ENCODE measurements at places on chromosomes 12 and 14. TPM values are rescaled to one million over a fixed set of nuclear protein-coding genes. Genes with fewer than 3 reads are reported as not detected.

KRT73 gene
- not detected for total RNA-seq

TMTC2 gene
- 0.55 TPM for total RNA-seq

C14orf93 gene
- 11.4 TPM for total RNA-seq

OR10G3 gene
- total RNA-seq, result not detected

TAS2R19 gene
- 0.88 TPM for total RNA-seq

CRACR2A gene
- total RNA-seq, result 0.20 TPM

CACNA2D4 gene
- total RNA-seq, result 7.2 TPM

SLC6A13 gene
- total RNA-seq, result 0.52 TPM

ZBTB42 gene
- 3.2 TPM for total RNA-seq

NPC2 gene
- 108 TPM for total RNA-seq

RNFT2 gene
- 7.1 TPM for total RNA-seq

NPFF gene
- total RNA-seq, result 0.51 TPM

CLEC2B gene
- total RNA-seq, result not detected

DNA sequence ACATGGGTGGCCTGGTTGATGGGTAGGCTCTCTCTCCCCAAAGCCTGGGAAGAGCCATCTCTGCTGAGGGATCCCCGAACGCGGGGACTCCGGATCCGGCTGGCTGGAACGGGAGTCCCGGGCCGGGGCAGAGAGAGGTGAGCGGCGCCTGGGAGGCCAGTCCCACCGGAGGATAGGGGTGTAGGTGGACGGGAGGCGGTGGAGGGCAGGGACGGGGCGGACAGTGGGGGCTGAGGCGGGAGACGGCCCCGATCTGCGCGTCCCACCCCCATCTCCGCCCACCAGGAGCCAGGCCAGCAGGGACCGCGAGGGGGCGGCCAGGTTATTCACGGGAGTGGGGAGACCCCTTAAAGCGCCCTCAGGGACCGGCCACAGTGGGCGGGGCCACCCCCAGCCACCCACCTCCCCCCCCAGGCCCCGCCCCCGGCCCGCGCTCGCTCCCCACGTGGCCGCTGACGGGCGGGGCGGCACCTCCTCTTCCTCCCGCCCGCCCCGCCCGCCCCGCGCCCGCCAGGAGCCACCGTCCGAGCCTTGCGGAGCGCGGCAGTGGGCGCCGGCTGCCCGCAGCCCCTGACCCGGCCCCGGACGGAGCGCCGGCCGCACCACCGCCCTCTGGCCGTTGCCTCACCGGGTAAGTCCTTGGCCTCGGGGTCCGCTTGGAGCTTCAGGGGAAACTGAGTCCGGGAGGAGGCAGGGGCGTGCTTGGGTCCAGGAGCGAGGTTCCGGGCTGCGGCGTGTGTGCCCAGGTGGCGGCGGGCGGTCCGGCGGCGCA lies at the start of gene INF2:
INF2 (plus strand) TSS at position 510 of the 772 bp plus-strand sequence. CDS start 11,748 bp downstream, outside the sequence.
- peak; percentile 62 for DNase-seq

- peak; percentile 67 for DNase-seq
These were observed 2.6 kb downstream of the SIX4 start for GRCh38 chr14:60721326-60722106.

- no peak for DNase-seq
These were observed 412.5 kb downstream of the ZFP36L1 start for GRCh38 chr14:68380329-68380741.

DNA sequence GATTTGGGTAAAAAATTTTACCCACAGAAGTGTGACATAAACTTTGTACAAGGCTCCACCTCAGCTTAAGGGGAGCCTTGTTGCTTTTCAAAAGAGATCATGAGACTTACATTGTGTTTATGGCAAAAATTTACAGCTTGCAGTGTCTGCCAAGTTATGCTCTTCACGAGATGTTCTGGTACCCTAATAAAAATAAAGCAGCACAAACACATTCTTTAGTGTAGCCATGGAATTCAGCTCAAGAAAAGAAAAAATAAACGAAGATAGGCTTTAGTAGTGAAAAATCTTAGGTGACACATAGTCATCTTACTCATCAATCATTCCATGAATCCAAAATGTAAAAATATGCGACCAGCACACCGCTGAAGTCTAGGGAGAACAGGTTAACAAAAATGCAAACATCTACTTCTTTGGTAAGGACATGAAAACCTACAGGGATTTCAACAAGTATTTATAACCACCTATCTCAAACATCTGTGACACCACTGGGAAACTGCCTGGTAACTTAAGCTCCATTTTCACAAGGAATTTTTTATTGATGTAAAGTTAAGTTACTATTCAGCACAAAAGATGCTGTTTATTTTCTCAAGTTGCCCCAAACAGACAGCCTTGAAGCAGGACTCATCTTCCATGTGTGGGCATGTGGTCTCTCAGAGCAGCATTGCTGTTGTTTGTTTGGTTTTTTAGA lies 32.9 kb downstream of the DMAC2L start:
- DNase-seq, result no peak

- no peak for DNase-seq
These were observed 84.0 kb downstream of the BEGAIN start for GRCh38 chr14:100503251-100503650.

- DNase-seq, result no peak
These were observed 104.1 kb downstream of the ATXN7L3B start for GRCh38 chr12:74641694-74642093.

DNA sequence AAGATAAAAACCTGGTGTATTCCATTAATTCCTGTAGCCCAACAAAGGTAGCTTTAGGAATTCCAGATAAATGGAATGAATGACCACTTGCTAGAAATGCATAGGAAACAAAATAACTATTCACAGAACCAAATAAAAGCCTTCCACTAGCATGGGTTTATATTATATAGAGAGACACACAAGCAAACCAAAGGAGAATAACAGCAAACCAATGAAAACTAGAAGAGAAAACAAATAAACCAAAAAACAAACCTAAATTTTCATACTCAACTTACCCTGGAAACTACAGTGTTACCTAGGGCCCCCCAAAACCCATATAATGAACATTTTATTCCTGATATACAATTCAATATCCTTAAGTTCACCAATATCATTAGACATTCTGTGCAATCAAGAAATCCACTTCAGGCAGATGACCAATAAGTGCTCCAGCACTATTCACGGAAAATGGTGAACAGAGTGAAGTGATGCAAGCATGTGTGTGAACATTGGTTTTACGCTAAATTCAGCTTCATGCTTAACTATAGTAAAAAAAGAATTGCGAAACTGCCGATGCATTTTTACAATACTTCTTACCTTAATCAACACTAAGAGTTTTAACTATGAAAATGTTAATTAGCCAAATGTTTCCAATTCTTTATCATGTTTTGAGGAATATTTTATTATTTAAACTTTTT lies 1108.4 kb upstream of the TMEM132C start:
- no peak for DNase-seq

GRCh38 chr14:88908216-88908615 lies 83.8 kb downstream of the TTC8 start:
- no peak for DNase-seq

GRCh38 chr12:113757221-113758002 lies 208.7 kb downstream of the RBM19 start:
- no peak for DNase-seq

DNA sequence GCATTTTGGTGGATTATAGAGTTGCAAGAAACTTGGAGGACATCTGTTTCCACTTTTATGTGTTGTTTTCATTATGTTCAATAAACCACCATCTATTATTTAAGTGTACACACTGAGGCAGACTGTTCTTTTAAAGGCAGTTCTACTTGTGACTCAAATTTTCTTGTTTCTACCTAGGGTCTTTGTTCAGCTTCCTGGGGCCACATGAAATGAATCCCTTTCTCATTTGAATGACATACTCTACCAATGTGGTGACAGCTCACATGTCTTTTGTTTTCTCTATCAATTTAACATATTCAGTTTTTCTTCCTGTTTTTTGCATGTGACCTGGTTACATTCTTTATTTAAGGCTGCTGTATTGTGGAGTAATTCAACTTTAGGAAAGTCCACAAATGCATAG lies 7.9 kb downstream of the SLC16A7 start:
- DNase-seq, result no peak

GRCh38 chr12:43063650-43064049 lies 474.1 kb upstream of the PRICKLE1 start:
- DNase-seq, result no peak

DNA sequence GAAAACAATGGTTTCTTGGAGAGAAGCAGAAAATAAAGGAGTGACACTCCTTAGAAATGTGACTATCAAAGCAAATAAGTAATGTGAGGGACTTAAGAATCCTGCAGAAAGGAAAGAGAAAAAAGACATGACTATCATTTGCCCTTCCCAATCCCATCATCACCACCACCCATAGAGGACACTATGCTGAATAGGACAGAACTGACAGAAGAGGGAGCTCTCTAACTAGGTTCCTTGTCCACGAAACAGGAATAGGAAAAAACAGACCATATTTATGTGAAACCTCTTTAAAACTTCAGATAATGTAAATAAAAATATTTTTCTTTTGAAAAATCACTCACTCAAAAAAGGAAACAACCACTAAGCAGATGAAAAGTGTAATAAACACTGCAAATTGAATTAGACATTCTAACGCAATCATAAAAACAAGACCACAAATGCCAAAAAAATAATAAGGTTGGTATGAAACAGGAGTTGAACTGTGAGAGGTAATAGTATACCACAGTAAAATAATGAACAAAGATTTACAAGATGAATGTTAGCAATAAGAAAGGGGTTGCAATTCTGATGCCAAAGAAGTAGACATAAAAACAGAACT lies 24.1 kb downstream of the KLRD1 start:
- DNase-seq, result peak; percentile 49

DNA sequence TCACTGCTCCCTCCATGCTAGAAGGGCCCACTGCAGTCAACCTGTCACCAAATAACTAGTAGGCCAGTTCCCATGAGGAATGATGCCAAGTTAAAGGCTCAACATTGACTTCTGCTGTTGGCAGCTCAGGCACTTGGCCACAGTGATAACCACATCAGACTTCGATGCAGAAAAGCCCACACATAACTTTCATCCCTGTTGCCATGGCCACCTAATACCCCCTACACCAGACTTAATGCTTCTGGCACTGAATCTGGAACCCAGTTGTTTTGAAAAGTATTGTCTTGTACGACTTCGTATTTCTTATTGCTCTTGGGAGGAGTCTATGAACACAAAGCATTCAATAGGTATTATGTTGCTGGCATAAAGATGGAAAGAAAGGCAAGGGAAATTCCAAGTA lies 44.3 kb upstream of the HELB start:
- no peak for DNase-seq

- peak; percentile 29 for DNase-seq
These were observed 197.0 kb upstream of the AMIGO2 start for GRCh38 chr12:47276621-47277309.

DNA sequence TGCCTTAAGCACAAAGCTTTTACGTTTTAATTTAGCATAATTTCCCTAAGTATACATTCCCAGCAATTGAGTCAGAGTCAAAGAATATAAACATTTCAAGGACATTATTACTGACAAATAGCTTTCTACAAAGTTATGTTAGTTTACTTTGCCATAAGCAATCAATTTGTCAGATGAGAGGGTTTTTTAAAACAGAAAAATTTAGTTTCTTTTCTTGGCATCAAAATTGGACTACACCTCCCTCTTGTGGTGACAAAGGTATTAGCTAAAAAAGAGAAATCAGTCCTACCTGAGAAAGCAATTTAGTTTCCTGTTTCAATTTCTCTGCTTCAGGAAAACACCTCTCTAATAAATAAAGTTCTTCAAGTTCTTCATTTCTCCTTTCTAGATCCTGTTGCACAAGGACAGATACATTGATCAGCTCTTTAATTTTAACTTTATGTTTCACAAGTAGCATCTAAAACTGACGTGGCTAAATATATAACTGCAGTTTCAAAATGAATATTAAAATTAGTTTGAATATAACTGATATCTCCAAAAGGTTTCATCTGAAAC lies 39.9 kb downstream of the DNAI7 start:
- peak; percentile 16 for DNase-seq

DNA sequence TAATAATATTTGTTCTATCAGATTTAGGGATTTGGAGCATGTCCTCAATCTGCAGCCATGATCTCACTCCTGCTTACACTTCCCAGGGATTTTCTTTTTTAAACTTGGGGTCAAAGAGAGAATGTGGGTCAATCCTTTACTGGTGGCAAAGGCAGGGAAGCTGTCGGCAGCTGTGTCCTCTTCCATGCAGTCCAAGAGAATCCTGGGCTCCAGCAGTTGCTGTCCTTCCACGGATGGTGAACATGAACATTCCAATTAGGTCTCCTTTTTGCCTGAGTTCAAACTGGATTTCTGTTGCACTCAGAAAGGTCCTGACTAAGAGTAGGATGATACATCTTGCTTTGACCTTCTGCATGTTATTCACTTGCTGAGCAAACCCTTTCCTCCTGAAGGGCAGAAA lies 73.9 kb downstream of the ARL6IP4 start:
- DNase-seq, result no peak

DNA sequence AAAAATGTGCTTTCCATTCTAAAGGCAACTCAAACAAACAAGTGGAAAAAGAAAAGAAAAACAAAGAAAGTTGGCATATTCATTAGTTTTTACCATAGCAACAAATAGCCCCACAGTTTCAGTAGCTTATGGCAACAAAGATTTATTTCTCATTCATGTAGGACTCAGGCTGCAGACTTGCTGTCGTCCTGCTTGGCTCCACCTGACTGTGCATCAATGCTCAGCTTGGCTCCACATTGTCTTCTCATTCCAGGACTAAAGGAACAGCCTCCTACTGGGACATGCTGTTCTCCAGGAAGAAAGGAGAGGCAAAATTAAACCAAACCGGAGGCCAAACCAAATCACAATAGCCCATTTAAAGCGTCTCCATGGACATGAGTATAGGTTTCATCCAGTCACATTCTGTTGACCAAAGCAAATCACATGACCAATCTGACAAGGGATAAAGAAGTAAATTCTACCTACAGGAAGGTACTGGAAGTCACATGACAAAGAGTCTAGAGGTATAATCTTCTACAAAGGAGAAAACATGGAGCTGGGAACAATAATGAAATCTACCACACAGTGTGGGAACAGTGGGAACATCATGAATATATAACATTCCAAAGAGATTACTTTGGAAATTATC lies 222.5 kb downstream of the PIK3C2G start:
- no peak for DNase-seq

DNA sequence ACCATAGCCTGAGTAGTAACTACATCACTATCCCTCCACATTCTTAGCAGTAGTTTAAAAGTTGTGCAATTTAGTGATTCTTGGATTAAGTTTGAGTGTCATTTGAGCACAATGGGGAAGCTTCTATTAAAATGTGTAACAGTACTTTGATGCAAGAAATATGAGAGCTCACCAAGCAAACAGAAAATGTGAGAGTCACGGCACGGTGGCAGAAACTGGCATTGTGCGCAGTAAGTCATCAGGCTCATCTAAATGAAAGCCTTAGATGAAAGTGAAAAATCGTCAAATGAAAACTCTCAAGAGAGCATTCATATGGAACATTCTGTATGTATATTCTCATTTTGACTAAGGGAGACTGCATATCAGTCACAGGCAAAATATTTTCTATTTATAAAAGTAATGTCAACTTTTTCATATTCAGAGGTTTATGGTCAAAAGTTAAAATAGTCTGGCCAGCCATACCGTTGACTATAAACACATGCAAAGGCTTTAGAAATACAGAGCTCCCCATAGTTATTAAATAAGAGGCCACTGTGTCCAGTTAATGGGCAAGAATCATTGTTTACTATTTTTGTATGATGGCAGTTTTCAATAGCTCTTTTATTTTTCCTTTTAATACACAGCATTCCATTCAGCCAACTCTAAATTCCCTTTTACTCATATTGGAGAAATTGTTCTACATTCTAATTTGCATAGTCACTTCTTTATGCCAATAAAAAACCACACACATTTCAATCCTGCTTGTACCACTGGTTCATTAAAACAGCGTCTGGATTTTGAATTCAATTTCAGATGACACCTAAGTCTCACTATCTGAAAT lies 167.9 kb downstream of the PRKD1 start:
- DNase-seq, result no peak

GRCh38 chr12:95663525-95663924 lies 112.2 kb upstream of the USP44 start:
- DNase-seq, result peak; percentile 23

All from HepG2 (cell line).